ENCODE measurements at places on chromosomes 3 and 15.
A peak's percentile ranks its signal among the peaks of the same experiment; 100 is the strongest.

- DNase-seq: peak; percentile 81
Measured at GRCh38 chr3:187101184-187102072, 37.9 kb downstream of the RPL39L start.

DNA sequence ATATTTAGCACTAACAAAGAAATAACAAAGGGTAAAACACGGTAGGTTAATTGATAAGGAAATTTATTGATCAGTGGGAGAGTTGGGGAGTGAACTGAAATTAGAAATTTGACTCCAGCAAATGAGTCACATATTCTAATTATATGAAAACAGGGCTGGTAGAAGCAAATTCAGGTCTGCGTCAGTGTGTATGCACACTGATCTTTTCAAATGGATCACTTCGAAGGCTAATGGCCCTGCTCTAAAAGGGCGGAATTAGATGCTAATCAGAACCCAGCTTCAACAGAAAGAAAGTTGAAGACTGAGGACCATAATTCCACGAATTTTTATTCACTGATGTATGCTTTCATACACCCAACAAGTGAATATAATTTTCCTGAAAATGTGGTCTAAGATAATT is 762.4 kb upstream of the DPPA4 start:
- no peak for DNase-seq

DNA sequence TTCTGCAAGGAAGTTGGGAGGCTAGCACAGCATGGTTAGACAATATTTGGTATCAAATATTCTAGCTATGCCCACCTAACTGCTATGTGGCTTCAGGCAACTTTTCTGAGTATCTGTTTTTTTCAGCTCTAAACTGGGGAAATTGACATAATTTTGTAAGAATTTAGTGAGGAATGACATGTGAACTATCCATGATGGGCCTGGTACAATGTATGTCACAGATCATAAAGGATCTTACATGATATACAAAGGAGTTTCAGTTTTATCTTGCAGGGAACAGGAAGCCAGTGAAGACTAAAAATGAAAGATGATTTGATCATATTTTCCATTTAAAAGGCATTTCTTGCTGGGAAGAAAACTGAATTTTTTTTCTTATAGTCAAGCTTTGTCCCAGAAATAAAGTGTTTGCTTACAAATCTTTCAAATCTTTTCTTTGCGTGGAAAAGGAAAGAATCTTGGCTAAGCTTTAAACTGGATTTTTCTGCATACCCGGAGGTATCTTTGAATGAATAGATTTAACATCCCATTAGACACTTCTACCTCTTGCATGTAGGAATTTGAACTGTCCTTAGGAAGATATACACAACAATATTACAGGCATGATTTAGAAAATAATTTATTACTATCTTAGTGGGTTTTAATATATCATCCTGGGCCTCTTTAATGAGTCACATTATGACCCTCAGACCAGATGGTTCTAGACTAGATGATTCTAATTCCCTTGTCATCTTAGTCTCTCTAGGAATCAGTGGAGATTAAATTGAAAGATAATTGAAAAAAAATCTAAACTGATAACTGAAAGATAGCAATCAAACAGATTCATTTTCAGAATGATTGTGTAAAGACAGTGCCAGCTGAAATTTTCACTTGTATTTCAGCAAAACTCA is 436.0 kb upstream of the THBS1 start:
- DNase-seq: peak; percentile 44

GRCh38 chr3:133892541-133893231 is 3.0 kb downstream of the RAB6B start:
- DNase-seq: no peak

DNA sequence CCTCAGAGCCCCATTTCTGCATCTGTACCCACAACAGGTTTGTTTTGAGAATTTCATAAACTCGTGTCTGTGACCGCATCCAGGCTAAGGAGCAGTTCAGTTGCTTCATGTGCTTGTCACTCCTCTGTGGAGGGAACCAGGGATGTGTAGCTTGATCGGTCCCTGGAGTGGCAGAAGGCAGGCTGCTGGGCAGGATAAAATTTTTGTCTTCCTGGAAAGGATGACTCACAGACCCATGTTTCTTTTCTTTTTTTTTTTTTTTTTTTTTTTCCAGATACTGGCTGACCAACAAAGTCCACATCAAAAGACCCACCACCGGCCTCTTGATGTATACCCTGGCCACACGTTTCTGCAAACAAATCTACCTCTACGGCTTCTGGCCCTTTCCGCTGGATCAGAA is 70.1 kb downstream of the ST8SIA2 start:
- DNase-seq: peak; percentile 17

GRCh38 chr15:69697916-69698315 is 245.3 kb downstream of the RPLP1 start:
- DNase-seq: no peak

All from fibroblast of skin of right quadriceps (primary cell).